CD8-positive, alpha-beta memory T cell (primary cell): ENCODE measurements at places on chromosomes 13 and 19.

- DNase-seq = no peak
These were observed 24.6 kb downstream of the ZMYM5 start for GRCh38 chr13:19838865-19839275.

- no peak for DNase-seq
These were observed 338 bp downstream of the SLC35E1 start for GRCh38 chr19:16571822-16572331.

DNA sequence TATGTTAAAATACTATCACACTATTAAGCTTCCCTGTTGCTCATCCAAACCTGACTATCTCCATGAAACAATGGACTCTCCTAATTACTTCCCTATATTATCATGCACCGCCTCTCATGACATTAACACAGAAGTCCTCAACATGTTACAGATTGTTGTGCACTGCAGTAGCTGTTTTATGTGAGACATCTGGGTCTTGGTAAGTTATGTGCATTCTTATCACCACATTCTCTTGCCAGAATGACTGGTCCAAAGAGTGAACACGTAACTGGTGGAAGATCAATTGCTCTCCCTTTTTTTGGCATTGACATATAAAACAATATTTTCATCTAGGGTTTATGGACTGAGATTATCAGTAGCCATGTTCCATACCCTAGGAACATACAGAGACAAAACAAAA, 59.4 kb downstream of the POSTN start:
- DNase-seq = no peak

DNA sequence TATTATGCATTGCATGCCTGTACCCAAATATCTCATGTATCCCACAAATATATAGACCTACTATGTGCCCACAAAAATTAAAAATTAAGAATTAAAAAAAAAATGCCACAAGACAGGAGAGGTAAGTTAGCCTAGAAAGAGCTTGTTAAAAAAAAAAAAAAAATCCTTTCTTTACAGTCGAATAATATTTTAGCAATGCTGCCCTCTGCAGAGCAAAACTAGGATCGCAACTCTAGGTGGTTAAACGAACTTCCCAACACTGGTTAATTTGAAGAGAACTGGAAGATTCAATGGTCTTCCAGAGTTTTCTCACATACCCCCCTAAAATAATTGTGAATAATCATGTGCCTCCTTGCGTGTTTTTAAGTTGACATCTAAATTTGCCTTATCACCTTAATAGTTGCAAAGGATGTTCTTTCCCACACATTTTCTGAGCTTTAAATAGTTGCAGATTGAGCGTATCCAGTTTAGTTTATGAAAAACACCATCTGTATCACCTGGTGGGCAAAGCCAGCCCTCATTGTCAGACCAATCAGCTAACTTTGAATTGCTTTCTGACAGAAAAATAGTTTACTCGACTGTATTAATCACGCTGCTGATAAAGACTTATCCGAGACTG, 47.4 kb upstream of the RCBTB2 start:
- DNase-seq = peak; percentile 62

DNA sequence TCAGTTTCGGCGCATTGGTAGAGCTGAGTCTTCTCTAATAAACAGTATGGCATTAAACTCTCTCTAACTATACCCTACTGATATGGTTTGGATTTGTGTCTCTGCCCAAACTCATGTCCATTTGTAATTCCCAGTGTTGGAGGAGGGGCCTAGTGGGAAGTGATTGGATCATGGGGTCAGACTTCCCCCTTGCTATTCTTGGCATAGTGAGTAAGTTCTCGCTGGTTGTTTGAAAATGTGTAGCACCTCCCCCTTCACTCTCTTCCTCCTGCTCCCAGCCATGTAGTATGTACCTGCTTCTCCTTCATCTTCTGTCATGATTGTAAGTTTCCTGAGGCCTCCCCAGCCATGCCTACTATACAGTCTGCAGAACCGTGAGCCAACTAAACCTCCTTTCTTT, 682.7 kb upstream of the ARGLU1 start:
- no peak for DNase-seq

GRCh38 chr19:41911889-41912731, 16.1 kb downstream of the ERFL start:
- DNase-seq = no peak

DNA sequence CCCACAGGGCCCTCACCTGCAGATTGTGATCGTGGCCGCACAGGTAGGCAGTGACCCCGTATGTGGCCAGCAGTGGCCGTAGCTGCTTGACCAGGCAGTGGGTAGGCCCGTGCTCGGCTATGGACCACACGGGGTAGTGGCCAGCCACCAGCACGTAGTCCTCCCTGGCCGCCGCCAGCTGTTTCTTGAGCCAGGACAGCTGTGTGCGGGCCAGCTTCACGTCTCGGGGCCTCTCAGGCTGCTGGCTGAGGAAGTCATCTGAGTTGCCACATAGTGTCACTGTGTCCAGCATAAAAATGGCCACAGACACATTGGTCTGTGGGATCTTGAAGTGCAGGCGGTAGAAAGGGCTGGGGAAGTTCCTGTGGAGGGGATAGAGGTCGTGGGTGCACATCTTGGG, 1.2 kb downstream of the ACP5 start:
- no peak for DNase-seq

DNA sequence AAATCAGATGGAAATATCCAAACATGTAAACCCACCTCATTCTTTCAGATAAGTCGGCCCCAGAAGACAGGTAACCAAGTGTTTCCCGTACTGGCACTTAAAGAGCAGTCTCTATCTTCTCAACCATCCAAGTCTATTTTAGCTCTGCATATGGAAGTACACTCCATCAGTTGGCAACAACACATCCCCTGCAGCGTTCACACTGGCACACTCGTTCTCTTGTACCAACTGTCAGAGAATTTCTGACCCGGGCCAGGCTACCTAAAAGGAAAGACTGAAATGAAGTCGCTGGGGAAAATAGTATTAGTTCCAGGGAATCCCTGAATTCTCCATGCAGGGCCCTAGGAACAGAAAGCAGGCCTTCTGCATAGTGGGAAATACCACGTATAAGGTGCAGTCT, 109.3 kb downstream of the RXFP2 start:
- no peak for DNase-seq

- DNase-seq = no peak
These were observed 6.4 kb downstream of the LTBP4 start for GRCh38 chr19:40607311-40608239.

DNA sequence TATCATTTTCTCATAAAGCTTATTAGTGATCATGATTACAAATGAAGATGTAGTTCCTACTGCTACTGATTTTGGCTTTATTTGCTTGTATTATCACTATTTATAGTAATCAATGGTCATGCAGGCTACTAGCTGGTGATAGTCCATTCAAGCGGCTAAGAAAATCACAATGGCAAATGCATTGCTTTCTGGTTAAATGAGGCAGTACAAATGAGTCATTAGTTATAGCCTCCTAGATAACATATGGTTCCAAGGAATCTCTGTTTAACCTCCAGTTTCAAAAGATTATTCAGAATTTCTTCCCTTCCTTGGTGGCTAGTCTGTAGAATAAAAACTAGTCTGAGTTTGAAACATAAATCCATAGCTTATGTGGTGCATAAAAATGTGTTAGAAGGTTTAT, 141.3 kb upstream of the HTR2A start:
- DNase-seq = no peak

- no peak for DNase-seq
These were observed 2.2 kb downstream of the ANKRD10 start for GRCh38 chr13:110912651-110913051.

GRCh38 chr13:49353908-49354307, 90.0 kb downstream of the CAB39L start:
- no peak for DNase-seq
